Hepatic stellate cell (primary cell): ENCODE measurements at places on chromosomes 7 and 10.

DNA sequence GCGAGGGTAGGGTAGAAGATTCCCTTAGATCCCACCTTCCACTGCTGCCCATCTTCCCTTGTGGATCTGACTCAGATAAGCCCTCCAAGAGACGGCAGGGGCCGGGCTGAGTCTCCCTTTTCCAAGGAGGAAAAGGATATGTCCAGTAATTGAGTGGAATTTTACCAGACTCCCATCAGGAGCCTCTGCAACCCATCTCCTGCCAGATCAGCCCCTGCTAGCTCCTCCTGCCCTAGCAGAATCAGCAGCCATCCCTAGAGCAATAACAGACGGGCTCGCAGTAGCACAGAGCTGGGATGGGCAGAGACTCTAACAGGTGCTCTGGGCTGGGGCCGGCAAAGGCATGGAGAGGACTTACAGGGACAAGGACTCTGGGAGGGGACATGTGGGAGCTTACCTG, 73.5 kb downstream of the C10orf105 start:
- DNase-seq: no peak

GRCh38 chr7:50531401-50531911, 33.7 kb downstream of the DDC start:
- no peak for DNase-seq

DNA sequence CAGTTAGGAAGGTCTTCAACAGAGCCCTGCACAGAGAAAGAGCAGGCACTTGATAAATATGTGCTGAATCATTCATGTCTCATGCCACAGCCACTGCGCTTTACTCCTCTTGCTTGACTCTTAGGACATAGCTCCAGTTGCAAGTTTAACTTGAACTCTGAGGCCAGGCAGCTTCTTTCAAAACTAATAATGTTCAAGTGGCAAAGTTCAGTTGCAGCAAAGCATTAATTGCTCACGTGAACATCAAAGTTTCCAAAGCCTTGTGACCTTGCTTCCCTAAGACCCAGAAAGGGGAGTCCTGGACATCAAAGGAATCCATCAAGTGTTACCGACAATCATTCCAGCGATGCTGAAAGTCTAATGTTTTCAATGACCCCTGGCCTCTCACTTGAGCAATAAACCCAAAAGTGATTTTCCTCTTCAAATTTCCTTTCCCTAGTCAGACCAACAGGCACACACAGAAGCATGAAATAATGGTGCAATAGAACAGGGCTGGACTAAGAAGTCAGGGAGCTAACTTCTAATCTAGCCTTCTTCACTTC, 21.8 kb upstream of the TECTB start:
- no peak for DNase-seq

DNA sequence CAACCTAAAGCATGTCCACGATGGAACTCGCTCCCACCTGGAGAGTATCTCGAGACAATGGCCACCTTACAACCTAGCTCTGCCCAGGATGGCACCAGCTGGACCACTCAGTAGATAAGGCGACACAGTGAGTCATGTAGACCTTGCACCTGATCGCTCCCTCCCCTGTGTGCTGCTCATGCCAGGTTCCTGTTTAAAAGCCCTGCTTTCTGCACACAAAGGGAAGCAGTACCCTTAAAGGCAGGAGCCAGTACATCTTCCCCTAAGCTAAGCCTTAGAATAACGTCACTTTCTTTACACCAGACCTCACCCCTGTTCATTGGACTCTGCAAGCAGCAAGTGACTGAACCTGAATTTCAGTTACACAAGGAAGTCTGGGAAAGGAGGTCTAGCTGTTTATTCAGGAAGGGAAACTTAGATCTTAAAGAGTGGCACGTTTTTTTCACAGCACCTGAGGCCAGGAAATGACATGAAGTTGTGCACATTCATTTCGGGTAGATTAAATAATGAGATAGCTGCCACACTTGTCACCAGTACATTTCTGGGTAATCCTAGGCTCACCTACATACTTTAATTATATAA, 117.9 kb downstream of the MTPAP start:
- DNase-seq: no peak

GRCh38 chr7:45151967-45152366, 5.6 kb upstream of the RAMP3 start:
- no peak for DNase-seq

- DNase-seq: peak; percentile 47
Observed at GRCh38 chr10:62433181-62433692, 59.1 kb downstream of the ZNF365 start.

GRCh38 chr7:12350971-12351370, 52.7 kb downstream of the VWDE start:
- no peak for DNase-seq

DNA sequence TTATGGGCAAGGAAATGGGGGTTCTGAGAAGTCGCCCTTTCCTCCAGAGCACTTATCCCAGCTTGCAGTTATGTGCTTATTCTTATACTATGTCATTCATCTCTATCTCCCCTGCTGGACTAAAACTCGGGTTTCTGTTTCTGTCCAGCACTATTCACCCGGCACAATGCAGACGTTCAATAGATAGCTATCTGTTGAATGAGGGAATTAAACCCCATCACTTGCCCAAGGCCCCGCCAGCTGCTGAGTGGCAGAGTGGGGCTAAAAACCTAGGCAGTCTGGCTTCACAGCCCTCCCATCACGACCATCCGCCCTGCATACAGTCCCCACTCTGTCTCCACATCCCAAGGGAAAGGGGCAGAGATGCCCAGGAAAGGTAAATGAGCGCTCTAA, 5.4 kb downstream of the SLIT1 start:
- DNase-seq: no peak

DNA sequence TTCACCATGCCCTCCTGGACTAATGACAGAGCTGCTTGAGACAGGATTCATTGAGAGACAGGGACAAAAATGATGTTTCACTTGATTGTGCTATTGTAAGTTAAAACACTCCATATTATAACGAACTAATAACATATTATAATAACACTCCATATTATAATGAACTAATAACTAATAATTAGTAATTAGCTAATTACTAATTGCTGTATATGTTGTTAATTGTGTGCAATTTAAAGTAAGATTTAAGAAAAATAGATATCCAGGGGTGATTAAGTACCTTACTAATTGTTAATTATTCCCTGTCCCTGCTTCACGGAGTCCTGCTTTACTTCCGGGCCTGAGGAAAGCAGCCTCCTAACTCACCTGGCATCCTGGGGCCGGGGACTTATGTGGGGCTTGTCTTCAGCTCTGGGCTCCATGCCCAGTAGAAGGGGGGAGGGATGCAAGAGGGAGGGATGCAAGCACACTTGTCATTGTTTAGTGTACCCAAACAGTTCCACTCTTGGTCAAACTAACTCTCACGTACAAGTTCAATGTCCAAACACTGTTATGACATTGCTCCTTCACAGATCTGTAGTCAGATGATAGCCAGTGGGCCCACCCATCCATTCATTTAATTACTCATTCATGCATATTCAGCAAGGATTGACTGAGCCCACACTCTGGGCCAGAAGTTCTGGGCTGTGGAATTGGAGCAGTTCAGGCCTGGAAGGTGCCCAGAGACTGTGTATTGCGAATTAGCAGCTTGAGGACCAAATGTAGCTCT, 53.8 kb downstream of the COL13A1 start:
- DNase-seq: no peak

GRCh38 chr7:101200862-101201599, at the start of gene MOGAT3:
TSS of gene MOGAT3 (minus strand) at chr7:101201036. CDS start at chr7:101200854, 182 bp downstream.
- DNase-seq: no peak

DNA sequence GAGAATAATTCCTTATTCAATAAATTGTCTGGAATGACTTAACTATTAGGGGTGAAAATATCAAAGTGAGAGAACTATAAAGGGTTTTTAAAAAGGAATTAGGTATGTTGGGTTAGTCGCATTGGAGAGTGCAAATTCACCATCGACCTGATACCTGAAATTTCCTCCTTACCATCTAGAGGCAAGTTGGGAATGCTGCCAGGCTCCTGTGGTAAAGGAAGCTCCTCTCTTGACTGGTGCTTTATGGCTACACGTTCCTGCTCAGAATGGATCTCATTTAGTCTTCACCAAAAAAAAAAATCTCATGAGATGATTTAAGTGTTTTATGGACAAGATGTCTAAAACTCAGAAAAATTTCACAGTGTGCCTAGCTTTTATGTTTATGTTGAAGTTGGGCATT, 129.8 kb downstream of the EGFR start:
- no peak for DNase-seq

- no peak for DNase-seq
Observed at GRCh38 chr7:41730161-41730560, 27.3 kb upstream of the INHBA start.

DNA sequence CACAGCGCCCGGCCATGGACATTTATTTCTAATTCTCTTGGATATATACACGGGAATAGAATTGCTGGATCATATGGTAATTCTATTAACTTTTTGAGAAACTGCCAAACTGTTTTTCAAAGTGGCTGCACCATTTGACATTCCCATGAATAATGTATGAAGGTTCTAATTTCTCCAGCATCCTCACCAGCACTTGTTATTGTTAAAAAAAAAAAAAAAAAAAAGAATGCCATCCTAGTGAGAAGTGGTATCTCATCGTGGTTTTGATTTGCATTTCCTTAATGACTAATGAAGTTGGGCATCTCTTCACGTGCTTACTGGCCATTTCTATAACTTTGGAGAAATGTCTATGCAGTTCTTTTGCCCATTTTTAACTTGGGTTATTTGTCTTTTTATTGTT, 13.5 kb downstream of the CNNM2 start:
- no peak for DNase-seq

GRCh38 chr7:66643395-66643794, 14.7 kb downstream of the KCTD7 start:
- no peak for DNase-seq

DNA sequence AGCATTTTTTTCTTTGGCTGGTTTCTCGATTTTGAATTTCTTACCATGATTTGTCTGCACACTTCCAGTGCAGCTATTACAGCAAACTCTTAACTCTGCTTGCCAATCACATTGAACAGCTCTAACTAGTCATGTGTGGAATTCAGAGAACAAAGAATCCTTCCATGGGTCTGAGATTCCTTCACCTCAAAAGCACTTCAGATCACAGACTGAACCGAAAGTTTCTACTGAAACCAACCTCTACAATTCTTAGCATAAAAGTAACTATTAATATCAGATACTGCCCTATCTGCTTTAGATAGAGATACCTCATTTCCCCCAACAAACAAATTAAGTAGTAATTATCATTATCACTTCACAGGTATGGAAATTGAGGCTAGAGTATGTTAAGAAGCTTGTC, 56.5 kb upstream of the SP4 start:
- DNase-seq: no peak

GRCh38 chr10:124921261-124921660, 20.7 kb upstream of the ZRANB1 start:
- no peak for DNase-seq

- DNase-seq: no peak
Observed at GRCh38 chr7:80357530-80357929, 154.3 kb downstream of the GNAT3 start.

- no peak for DNase-seq
Observed at GRCh38 chr10:79132681-79133381, 64.1 kb downstream of the ZMIZ1 start.

DNA sequence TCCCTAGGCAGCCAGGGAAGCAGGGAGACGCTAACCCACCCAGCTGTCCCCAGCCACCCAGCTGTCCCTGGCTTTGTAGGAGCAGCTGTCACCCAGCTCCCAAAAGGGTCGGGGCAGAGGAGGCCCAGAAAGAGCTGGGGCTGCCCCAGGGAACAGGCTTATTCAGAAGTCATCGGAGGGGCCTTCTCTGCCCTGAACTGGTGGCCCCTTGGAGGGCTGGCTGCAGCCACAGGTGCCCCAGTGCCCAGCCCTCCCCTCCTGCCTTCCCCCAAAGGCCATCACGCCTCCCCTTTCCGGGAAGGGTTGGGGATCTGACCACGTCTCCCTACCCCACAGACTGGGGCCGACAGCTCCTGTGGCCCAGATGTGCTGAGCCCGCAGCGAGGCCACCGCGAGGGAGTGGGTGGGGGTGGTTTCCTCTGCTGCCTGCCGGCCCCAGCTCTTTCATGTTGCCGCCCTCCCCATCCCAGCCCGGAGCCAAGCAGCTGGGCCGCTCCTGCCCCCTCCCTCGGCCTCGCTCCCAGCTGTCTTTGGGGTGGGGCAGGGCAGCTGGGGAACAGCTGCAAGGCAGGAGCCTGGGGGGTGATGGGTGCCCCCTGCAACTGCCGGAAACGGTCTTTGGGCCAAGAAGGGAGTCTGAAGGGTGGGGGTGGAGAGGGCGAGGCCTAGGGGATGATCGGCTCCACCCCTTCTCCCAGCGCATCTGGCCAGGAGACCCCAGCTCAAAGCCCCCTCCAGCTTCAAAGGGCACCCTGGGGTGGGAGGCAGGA, 16.8 kb downstream of the TRIM8 start:
- DNase-seq: no peak
